NCI-H446 (cell line): ENCODE measurements at places on chromosomes 2 and 18.

- no peak for DNase-seq
These were observed 3.5 kb downstream of the RNF144A start for GRCh38 chr2:6920743-6921064.

DNA sequence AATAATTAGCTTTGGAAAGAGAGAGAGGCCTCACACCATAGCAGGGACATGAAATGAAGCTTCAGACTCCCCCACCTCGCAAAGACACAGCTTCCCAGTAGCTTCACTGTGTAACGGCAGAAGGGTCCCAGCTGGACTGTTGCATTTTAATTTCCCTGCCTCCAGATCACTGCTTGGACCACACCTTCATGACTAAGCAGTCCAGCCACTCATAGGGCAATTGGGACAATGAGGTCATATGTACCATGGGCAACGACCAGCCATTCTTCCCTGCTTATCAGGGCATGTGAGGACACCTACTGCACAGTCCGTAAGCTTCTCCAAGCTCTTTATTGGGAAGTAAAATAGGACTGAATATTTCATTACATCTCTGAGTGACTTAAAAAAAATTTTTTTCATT lies 183.0 kb downstream of the MREG start:
- no peak for DNase-seq

DNA sequence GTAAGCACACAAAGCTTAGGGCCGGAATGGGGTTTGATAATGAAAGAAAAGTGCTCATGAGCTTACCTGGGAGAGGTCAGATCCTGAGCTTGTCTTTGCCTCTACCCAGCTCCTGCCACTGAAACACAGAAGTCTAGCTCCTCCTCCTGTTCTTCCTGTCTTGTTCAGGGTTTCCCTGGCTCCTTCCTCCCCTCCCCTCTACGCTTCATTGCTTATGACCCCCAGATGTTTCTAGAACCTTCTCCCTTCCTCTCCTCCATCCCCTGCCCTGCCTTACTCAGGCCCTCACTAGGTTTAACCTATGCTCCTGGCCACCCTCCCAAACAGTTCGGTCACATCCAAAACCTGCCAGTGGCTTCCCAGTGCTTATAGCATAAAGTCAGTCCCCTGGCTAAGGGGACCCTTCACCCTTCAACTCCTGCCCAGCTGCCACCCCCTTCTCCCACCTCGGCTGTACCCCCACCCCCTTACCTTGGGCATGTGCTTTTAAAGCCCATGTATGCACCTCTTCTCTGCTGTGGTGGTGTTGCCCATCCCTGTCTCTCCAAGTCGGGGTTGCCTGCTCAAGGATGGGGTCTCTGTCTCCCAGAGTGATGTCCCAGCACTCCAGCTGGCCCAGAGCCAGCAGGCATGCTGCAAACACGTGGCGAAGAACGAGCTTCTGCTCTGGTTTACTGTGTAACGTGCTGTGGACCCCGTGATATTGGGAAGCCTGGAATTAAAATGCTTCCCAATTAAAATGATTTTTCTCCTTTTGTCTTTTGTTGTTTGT lies 233.6 kb downstream of the TPGS2 start:
- no peak for DNase-seq

DNA sequence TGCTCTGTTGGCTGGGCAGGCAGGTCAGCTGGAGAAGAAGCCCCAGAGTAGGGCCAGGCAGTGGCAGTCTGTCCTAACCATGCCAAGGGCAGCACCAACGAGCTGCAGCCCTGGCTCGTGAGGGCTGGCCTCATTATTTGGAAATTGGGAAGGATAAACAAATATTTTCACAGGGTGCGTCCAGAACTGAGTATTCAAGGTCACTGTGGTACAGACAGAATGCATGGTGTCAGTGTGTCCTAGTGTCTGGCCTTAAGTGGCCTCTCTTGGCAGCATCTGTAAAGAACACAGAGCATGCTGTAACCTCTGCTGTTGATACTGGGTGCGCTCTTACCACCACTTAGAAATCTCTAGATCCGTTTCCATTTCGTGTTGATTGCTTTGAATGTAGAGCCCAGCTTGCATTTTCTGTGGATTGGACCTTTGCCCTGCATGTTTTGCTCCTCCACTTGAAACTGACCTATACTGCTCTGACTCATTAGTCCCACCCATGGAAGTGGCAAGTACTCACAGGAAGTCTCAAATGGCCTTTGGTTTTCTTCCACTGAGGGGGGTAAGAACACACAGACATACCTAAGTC lies 88.2 kb downstream of the GREB1L start:
- DNase-seq = no peak

DNA sequence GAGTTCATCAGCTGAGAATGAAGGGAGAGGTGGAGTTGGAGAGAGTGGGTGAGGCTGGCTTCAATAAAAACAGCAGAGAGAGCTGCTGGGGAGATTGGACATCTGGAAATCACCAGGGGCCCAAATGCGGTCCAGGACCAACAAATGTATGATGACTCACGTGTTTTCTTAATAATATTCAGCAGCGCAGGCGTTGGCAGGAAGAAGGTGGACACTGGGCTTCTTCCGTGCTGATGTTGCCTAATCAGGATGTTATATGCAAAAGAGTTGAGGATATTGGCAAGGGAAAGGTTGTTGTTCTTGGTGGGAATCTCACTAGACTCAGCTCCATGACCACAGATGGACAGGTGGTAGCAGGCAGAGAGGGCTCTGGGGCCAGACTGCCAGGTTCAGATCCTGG lies 12.8 kb upstream of the PLA2R1 start:
- DNase-seq = no peak

GRCh38 chr2:62657783-62658182 lies 47.7 kb upstream of the EHBP1 start:
- DNase-seq = no peak

DNA sequence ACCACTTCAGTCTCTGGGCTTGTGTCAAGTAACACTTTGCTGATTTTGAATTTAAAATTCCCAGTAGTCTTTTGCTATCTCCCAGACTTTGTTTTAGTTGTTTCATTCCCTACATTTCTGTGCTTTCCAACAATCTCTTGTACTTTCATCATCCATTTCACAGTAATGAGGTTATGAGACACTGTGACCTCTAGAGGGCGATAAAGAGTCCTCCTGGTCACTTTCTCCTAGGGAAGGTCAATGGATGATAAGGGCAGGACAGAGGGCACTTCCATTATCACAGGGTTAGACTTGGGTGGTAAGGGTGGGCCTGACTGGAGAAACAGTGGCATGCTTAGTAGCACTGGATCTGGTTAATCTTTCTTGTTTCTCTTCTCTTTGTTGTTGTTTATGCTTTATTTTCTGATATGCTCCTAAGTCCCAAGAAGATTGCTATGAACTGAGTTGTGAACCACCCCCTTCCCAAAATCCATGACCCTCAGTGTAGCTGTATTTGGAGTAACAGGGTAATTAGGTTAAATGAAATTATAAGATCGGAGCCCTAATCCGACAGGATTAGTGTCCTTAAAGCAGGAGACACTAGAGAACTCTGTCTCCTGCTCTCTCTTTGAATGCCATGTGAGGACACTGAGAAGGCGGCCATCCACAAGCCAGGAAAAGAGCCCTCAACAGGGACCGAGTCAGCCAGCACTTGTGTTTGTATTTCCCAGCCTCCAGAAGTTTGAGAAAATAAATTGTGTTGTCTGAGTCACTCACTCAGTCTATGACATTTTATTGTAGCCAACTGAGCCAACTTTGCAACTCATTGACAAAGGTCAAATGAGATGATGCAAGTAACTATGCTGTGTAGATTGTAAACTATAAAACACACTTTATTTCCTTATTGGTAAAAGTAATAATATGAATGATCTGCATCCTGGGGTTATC lies 779.2 kb downstream of the CNTNAP5 start:
- no peak for DNase-seq

DNA sequence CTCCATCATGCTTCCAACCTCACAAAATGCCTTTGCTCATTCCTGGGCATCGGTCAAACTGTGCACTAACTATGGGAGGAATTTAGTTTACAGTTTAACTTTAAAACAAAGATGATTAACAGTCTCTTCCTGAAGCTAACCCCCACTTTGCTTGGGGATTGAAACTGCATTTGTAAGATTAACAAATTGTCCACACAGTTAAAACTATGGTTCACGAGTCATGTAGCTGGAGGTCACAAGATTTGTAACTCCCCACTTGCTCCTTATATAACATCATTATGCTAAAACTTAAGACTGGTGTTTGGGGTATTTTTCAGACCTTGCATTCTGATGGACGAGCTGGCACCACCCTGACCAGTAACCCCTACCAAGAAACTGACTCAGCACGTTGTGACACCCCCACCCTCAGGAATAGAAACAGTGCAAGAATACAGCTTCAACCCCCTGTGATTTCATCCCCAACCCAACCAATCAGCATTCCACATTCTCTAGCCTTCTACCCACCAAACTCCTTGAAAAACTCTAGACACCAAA lies 252.3 kb downstream of the MBD5 start:
- DNase-seq = no peak

GRCh38 chr18:53971331-53971730 lies 253.1 kb downstream of the MBD2 start:
- no peak for DNase-seq

DNA sequence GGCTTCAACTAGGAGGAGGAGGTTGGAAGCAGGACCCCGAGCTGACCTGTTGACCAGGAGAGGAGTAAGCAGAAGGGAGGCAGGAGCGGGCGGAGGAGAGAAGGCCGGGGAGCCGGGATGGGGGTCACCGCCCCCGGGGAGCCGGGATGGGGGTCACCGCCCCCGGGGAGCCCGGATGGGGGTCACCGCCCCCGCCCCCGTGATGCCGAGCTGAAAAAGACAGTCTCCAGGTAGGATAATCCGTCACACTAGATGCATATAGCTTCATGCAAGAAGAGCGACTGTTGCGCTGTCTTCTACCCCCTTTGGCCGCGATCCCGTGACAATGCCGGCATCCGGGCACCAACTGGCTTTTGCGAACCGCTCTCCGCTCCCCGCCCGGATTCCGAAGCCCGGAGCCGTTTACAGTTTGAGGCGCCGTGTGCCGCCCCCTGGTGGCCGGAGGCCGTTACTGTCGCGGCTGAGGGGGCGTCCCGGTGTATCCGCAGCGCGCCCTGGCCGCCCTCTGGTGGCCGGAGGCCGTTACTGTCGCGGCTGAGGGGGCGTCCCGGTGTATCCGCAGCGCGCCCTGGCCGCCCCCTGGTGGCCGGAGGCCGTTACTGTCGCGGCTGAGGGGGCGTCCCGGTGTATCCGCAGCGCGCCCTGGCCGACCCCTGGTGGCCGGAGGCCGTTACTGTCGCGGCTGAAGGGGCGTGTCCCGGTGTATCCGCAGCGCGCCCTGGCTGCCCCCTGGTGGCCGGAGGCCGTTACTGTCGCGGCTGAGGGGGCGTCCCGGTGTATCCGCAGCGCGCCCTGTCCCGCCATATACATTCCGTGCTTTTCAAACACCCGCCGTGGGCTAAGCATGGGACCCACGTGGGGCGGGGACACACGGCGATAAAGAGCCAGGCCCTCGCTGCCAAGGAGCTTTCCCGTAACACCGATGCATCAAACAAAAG lies 89.6 kb downstream of the ACTR3 start:
- DNase-seq = no peak

DNA sequence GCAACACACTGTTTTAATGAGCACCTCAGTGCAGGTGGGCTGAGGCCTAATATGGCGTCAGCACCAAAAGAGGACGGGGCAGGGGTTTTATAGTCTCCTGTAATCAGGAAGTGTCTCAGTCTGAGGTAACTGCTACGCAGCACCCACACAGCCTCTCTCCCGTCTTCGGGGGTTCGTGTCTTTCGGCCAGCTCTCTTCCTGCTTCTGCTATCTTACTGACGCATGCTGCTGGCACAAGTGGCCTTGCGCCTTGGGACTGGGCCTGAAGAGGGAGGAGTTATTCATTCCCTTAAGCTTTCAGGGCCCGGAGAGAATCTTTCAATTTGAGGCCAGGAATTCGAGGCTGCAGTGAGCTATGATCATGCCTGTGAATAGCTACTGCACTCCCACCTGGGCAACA lies 14.5 kb upstream of the PAPOLG start:
- no peak for DNase-seq

DNA sequence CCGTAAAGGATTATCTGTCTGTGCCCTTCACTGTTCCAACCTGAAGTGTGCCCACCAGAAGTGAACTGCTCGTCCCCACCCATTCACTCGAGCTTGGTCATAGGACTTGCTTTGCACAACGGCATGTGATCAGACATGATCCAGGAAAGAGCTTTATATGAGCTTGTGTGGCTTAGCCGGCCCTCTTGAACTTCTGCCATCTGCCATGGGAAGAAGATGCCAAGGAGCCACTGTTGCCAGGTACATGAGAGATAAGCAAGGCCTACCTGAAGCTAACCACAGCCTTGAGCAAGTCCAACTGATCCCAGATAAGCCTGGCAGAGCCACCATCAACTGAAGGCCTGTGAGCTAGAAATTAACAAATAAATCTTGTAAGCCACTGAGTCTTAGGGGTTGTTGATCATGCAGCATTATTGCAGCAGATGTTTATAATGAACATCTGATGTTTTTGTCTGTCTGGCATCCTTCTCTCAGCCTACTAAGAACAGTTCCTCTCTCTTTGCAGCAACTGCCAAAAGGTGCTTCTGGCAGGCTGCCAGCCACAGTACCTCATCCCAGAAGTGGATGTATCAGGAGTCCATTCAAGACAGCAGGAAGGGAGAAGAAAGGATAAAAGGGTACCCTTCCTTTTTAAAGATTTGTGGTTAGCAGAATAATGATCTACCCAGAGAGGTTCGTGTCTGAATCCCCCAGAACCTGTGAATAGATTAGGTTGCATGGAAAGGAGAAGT lies 16.8 kb downstream of the DBI start:
- peak; percentile 36 for DNase-seq

- no peak for DNase-seq
These were observed 16.8 kb upstream of the ALPI start for GRCh38 chr2:232438951-232439757.

GRCh38 chr2:175282300-175282699 lies 100.8 kb upstream of the ATP5MC3 start:
- DNase-seq = peak; percentile 24

- DNase-seq = peak; percentile 8
These were observed 70.5 kb upstream of the TFCP2L1 start for GRCh38 chr2:121355488-121355887.

GRCh38 chr2:10071595-10071994 lies 8.6 kb downstream of the CYS1 start:
- DNase-seq = no peak
